CD4-positive, alpha-beta memory T cell (primary cell): ENCODE measurements at places on chromosomes 2 and 18.
A peak's percentile ranks its signal among the peaks of the same experiment; 100 is the strongest.

DNA sequence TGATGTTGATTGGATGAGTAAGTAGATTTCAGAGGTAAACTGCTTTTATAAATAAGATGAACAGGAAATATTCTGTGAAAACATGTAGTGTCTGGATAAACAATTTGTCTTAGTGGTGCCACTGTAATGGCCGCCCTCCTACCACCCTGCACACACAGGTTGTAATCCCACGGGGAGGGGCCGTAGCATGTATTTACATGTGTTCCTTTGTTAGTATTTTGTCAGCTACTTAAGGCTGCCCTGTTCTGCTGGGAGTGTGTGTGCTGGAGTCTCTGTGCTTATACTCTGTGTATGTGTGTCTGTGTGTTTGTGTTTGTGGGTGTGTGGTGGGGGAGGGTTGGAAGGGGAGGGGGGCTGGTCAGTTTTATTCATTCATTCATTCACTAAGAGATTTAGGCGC is 5.1 kb downstream of the TSHZ1 start:
- DNase-seq, result no peak

DNA sequence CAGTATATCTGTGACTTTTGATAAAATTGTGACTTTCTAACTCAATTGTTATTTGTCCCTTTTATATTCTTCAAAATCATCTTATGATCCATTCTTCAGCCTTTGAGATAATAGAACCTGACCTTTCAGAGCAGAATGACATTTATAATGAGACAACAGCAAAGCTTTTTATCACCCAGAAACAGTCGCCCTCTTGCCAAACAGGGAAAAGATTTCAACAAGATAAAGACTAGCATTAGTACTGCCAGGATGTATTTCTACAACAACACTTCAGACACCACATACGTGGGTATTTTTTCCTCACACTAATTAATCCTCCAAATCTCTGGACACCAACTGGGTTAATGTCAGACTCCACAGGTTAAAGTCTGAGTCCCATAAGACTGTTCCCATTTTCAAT is 249.0 kb downstream of the ZNF804A start:
- DNase-seq, result no peak

DNA sequence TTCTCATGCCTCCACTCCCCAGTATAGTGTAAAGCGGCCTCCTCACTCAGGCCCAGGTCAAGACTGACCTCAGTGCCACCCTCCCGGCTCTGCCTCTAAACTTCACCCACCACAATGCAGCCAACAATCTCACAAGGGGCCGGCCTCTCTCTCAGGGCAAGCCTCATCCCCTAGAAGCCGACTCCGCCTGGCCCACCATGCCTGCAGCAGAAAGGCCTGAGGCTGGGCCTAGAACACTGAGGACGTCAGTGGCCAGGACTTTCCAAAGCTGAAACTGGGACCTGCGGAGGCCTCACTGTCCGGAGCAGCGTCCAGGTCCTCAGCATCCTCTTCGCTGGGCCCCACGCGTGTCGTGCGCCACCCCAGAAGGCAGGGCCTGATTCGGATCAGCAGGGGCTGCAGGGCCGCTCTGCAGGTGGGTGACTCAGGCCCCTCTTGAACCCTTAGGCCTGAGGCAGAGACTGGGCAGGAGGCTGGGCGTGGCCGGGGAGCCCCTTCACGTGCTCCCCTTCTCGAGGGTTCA is 52.9 kb downstream of the PKDCC start:
- no peak for DNase-seq

GRCh38 chr2:173589604-173590275 is 235.1 kb downstream of the CDCA7 start:
- no peak for DNase-seq

DNA sequence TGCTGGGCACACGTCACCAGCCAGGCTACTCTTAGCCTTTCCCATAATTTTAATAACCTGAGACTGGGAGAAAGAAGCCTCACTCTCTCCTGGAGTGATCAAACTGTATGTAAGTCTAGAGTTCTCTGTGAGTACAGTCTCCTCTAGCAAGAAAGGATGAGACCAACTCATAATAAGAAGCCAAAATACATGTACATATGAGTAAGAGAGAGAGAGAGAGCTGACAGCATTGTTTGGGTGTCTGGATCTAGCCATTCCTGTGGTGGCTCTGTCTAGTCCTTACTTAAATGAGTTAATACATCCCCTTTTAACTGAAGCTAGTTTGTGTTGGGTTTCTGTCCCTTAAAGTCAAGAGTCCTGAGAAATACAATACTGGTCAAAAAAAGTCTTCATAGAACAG is 26.0 kb upstream of the ANXA4 start:
- DNase-seq, result no peak

DNA sequence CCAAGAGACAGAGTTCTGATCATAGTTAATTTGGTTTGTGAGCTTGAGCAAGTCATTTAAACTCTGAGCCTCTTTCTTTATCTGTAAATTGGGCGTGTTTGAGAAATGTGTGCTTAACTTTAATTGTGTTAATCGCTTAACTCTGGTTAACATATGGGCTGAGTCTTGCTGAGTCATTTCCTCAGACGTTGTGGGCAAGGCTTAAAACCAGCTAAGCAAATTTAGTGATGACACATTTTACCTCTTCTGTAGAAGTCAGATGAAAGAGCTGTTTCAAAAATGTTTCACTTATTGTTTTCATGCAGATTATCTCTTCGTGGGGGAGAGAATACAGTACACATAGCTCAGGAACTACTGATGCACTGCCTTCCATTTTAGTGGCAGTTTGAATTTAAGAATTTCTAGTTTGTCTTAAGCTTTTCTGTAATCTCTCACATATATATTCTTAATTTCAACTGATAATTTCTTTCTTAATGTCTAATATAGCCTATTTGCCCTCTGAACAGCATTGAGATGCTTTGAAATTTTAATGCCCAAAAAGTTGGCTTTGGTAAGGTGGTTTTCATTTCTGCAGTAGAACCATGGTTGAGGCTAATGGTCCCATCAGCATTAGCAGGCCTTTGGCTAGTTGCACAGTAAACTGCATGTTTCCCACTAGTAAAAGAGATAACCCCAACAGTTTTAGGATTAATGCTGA is 34.9 kb downstream of the RAB10 start:
- peak; percentile 44 for DNase-seq

DNA sequence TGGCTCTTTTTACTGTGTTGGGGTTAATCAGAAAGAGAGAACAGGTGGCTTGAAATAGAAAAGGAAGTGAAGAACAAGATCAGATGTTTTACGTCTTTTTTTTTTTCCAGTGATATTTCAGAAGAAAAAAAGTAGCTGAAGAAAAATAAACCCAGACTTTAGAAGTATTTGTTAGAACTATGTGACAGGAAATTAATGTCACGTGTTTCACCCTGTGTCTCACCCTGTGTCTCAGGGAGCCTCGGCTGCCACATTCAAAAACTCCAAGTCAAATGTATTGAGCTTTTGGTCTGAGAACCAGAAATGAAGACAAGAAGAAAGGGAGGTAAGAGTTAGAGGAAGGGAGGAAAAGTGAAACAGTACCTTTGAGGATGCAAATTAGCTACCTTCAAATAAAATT is 38.0 kb downstream of the AKAIN1 start:
- peak; percentile 17 for DNase-seq
